Activated T-helper 17 cell treated with anti-CD3 and anti-CD28 coated beads, Interleukin-2, amount 50 U/mL, for 72 hours (primary cell): ENCODE measurements at places on chromosomes 2 and 18. TPM values are rescaled to one million over a fixed set of nuclear protein-coding genes. Genes with fewer than 3 reads are reported as not detected.

DNA sequence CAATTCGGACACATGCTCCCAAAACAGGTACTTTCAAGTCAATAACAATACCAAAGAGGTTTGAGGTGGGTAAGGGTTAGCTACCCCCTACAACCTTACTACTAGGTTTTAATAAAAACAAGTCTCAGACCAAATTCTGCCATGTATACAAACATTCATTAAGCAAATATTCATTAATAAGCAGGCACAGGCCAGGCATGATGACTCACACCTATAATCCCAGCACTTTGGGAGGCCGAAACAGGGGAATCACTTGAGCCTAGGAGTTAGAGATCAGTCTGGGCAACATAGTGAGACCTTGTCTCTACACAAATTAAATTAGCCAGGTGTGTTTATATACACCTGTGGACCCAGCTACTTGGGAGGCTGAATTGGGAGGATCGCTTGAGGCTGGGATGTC lies 11.7 kb upstream of the ELAC1 start:
- ATAC-seq = no peak

DNA sequence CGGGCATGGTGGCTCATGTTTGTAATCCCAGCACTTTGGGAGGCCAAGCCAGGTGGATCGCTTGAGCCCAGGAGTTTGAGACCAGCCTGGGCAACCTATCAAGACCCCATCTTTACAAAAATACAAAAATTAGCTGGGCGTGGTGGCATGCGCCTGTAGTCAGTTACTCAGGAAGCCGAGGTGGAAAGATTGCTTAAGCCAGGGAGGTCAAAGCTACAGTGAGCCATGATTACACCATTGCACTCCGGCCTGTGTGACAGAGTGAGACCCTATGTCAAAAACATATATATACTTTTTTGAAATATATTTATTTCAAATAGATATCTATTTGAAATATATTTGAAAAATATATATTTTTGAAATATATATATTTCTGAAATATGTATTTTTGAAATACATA lies 10.9 kb downstream of the OSBPL1A start:
- no peak for ATAC-seq

- ATAC-seq = peak; percentile 63
Observed at GRCh38 chr2:178450524-178450773, 526 bp downstream of the PRKRA start.

- no peak for ATAC-seq
Observed at GRCh38 chr18:35331367-35332087, 12.7 kb downstream of the ZNF24 start.

- ATAC-seq = no peak
Observed at GRCh38 chr2:236993-237539, 26.8 kb downstream of the SH3YL1 start.

DNA sequence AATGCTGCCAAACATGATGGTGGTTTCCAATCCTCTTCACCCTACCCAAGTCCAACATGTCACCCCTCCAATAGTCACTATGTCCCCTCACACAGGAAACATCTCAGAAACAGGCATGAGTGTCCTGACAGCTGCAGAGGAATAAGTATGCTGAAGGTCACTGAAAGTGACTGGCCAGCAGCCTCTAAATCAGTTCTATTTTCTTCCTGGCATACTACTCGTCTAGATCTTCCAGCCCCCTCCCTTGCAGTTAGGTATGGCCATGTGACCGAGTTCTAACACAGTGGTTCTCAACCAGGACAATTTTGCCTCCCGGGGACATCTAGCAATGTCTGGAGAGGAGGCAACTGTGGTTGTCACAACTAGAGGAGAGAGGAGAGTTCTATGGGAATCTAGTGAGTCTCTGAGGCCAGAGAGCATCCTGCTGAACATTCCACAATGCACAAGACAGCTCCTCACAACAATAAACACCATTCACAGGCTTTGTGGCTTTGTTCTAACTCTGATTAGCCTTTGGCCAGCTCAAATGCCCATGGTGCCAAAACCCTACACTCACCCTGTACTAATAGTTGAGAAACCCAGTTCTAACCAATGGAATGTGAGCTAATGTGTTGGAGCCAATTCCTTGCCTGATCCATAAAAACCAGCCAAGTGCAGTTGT lies 12.6 kb upstream of the ID2 start:
- no peak for ATAC-seq

- no peak for ATAC-seq
Observed at GRCh38 chr2:126936219-126936723, 37.6 kb downstream of the TEX51 start.

DNA sequence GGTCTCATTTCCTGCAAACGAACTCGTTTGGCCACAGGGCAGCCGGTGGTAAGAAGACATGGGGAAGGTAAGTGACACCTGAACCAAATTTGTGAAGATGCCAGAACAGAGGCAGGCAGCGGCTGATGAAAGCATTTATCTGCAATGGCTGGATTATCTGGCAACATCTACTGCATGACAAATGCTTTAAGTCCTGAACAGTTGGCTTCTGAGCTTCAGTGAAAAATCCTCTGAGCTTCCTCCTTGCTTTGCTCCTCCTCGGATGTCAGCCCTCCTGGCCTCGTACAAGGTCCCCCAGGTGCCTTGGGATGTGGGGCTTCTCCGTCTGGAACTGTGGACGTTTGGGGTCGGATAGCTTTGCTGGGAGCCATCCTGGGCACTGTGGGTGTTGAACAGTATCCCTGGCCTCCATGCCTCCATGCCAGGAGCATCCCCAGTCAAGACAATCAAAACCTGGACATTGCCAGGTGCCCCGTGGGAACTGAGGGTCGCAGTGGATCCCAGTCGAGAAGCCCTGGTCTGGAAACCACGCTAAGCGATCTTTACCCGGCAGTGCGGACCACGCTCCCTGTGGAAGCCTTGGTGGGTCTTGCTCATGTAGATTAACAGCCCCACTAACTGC lies 49.3 kb downstream of the KCNG2 start:
- ATAC-seq = no peak

DNA sequence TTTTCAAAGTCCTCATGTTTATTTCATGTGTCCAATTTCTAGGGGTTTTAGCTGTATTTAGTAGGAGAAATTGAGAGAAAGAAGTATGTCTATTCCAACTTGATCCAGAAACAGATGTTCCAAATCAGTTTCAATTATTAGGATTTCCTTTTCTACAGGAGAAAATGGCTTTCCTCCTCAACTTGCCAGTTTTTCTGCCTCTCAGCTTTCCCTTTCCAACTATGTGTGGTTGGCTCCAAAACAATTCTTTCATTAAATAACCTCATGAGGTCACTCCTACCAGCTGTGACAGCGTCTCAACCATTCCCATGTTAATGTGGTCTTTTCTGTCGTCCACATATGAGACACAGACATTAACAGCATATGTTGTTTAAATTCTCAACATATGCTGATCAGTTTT lies 13.1 kb downstream of the XIRP2 start:
- ATAC-seq = no peak

DNA sequence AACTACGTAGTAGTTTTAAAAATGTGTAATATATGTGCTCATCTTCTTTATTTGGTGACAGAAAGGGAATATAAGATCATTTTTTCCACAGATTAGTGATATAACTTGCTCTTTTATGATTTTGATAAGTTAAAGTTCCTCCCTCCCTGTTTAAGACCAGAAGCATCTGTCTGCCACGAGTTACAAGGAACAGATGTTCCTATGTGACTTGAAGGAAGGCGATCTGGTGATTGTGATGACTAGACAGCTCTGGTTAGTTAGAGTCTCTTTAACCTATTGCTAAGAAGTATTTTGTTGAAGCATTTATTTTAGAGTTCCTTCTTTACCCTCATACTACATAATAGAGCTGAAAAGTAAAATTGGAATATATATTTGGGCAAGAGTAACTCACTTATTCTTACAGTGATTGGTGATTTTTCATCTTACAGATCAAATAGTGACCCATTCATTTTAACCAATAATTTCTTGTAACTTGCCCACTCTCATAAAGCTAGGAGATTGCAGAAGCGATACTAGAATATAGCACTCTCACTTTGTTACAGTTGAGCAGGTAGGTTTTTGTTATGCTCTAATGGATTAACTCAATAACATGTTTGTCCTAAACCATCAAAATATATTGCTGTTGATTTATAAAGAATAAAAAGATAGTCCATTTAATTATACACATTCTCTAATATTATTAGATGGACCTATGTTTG lies 218.7 kb downstream of the SLC4A10 start:
- no peak for ATAC-seq

WDSUB1 gene
- 7.8 TPM for total RNA-seq

BCL2 gene
- 95.4 TPM for total RNA-seq

KLHL29 gene
- total RNA-seq = 0.26 TPM

CCDC150 gene
- 11.6 TPM for total RNA-seq

ST8SIA3 gene
- total RNA-seq = not detected
